ENCODE measurements at places on chromosomes 11 and 22. TPM values are rescaled to one million over a fixed set of nuclear protein-coding genes. Genes with fewer than 3 reads are reported as not detected.

DNA sequence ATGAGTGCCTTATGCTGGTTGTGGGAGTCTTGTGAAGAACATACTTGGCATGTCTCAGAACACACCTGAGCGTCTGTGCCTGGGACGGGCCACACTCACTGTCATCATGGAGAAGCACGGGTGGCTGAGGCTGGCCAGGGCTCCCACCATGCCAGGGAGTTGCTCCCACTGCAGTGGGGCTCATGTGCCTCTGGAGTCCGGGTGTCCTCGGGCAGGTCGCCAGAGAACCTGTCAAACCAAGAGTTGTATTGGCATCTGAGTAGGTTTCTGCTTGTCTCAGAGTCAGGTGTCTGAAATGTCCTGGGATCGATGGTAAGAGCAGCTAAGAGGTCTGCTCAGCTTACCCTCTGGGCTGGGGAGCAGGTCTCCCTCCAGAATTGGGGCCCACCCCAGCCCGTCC, 92.1 kb downstream of the BCR start:
- DNase-seq, result no peak

DNA sequence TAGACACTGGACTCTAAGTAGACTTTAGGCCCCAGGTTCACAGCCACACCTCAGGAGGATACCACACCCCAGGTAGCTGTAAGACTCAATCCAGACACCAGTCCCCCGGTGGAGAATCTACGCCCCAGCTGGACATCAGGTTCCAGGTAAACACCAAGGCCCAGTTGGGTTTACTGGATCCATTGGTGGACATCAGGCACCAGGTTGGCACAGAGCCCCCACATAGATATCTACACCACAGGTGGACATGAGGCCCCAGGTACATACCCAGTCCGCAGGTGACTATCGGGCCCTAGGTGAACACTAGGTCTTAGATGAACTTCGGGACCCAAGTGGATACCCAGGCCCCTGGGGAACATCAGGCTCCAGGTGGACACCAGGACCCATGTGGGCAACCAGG, 58.9 kb upstream of the SEPTIN5 start:
- DNase-seq, result no peak

DNA sequence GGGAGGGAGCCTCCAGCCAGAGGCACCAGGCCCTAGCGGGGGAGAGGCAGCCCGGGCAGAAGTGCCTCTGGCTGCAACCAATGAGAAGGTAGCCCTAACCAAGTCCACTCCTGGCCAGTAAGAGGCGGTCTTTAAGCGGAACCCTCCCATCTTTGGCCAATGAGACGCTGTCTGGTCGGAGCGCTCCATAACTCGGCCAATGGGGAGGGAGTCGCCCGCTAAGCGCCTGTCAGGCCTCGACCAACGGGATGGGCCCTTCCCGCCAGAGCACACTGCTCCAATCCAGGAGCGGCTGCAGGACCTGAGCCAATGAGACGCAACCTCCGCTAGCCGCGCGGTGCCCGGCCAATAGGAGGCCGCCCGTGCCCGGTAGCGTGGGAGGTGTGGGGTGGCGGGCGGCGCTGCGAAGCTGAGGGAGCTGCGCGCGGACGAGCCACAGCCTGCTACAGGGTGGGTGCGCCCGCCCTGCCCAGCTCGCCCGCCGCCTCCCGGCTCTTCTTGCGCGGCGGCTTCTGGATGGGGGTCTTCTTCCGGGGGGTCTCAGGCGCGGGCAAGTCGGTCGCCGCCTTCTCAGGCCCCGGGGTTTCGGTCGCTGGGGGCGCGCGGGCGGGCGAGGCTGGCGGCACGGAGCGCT, 12.6 kb downstream of the SCARF2 start:
- DNase-seq, result no peak

- no peak for DNase-seq
Measured at GRCh38 chr22:33415401-33415800, 357.2 kb upstream of the SYN3 start.

DNA sequence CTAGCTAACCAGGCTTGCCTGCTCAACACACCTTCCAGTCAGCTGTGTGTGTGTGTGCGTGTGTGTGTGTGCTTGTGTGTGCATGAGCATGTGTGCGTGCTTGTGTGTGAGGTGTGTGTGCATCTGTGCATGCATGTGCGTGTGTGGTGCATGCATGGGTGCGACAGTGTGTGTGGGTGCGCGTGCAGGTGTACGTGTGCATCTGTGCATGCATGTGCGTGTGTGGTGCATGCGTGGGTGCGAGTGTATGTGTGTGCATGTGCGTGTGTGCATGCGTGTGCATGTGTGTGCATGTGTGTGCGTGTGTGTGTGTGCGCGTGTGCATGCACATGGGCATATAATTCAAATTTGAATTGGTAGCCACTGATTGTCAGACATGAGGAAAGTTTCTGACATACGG, 10.5 kb upstream of the TP53AIP1 start:
- DNase-seq, result no peak

DNA sequence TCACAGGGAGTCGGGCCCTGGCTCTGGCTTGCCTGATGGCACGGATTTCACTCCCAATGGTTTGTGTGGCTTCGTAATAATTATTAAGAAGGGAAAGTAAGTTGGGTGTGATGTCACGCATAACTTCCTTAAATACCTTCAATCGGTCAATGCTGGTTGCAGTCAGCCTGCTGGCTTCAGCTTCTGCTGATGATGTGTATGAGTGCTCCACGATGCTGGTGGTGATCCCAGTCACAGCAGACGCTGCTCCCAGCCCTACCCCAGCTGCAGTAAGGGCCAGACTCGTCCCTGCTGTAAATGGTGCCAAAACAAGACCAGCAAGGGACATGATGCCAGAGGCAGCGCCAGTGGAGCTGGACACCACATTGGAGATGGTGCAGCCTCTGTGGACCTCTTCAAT, 19.1 kb downstream of the APOL3 start:
- DNase-seq, result no peak

DNA sequence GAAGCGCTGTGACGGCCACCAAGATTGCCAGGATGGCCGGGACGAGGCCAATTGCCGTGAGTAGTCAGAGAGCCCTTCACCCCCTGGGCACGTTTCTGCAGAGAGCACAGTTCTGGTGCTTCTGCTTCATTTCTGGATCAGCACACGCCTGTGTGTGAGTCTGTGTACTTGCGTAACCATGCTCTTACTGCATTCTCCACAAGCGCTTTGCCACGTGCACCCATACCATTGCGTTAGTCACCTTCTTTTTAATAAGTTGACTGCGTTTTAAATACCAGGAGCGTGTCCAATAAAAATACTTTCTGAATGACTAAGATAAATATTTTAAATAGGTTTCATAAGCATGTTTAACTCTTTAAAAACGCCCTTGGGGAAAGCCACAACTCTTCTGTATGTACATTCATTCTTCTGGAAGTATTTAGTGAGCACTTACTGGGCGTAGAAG, 143.0 kb upstream of the SORL1-AS1 start:
- no peak for DNase-seq

- no peak for DNase-seq
Measured at GRCh38 chr11:132054822-132055221, 684.4 kb downstream of the NTM start.

- DNase-seq, result no peak
Measured at GRCh38 chr11:112610996-112611750, 350.0 kb upstream of the NCAM1 start.

- peak; percentile 8 for DNase-seq
Measured at GRCh38 chr11:107856981-107857517, 1.5 kb downstream of the SLC35F2 start.

GRCh38 chr11:12769834-12770345, 95.7 kb downstream of the TEAD1 start:
- DNase-seq, result peak; percentile 35

- DNase-seq, result no peak
Measured at GRCh38 chr11:31366795-31367194, 2.7 kb downstream of the DCDC1 start.

GRCh38 chr22:30332994-30333706, 6.4 kb upstream of the TBC1D10A start:
- DNase-seq, result no peak

DNA sequence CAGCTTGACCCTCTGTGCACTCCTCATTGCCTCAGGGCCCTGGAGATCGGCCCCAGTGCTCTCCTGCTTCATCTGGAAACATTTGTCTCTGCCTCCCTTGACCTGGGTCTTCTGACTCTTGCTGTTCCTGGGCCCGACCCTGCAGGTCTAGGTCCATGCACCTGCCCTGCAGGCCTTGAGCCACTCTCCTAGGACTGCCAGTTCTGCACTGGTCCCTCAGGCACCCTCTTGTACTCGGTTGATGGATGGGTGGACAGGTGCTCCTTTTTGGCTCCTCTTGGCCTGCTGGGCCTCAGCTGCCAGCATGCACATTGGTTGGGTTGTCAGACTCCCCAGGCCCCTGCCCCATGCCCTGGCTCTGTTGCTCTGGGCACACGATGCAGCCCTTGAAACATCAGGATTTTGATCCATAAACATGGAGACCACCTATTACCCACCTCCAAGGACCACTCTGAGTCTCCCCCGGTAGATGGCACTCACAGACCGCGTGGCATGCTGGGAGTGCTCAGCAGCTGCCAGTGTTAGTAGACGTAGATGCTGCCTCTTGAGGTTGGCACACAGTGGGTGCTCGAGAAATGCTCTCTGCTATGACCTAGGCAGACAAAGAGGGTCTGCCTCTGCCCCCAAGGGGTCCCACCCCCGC, 20.2 kb upstream of the ACR start:
- DNase-seq, result no peak

GRCh38 chr11:70034740-70035365, 43.3 kb upstream of the ANO1 start:
- DNase-seq, result no peak

GRCh38 chr11:19080579-19080993, 20.1 kb upstream of the MRGPRX2 start:
- DNase-seq, result no peak

Gene OR51B2
- total RNA-seq, result not detected

Gene OR9Q2
- total RNA-seq, result not detected

Gene FXYD2
- total RNA-seq, result 7.9 TPM

Gene P2RX3
- total RNA-seq, result not detected

Gene RAB30
- total RNA-seq, result 1.5 TPM

Gene BCO2
- 13.8 TPM for total RNA-seq

Gene HEPN1
- not detected for total RNA-seq

Gene EIF4G2
- 690 TPM for total RNA-seq

Gene CYP2D6
- 10.7 TPM for total RNA-seq
